Dermis blood vessel endothelial cell (primary cell): ENCODE measurements at places on chromosomes 7 and 10. TPM values are rescaled to one million over a fixed set of nuclear protein-coding genes. Genes with fewer than 3 reads are reported as not detected.

Gene EIF3B
- 250 and 320 TPM in 2 replicates for total RNA-seq

Gene EN2
- total RNA-seq, result not detected in 2 replicates

Gene VIPR2
- total RNA-seq, result not detected in 2 replicates

- DNase-seq, result no peak
These were observed 342.8 kb downstream of the DNAJB6 start for GRCh38 chr7:157679607-157680006.

Gene CYP3A7
- total RNA-seq, result not detected in 2 replicates

GRCh38 chr10:83849150-83849549, 290.2 kb upstream of the GHITM start:
- no peak for DNase-seq

DNA sequence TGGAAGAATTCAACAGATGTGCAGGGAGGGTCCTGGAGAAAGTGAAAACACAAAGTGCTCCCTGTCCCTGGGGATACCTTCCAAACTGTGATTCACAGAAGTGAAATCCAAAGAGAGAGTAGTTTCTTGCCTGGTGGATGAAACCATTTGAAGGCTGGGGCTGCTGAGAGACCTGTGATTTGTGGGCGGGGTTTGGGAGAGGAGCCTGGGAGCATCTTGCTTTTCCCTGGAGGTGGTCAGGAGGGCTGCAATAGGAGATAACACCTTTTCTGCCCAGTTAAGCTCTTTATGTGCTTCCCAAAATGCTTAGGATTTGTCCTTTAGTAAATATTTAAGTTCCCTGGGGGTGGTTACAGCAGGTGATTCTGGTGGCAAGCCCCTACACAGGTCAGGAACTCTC, 105.3 kb upstream of the TPK1 start:
- DNase-seq, result no peak

DNA sequence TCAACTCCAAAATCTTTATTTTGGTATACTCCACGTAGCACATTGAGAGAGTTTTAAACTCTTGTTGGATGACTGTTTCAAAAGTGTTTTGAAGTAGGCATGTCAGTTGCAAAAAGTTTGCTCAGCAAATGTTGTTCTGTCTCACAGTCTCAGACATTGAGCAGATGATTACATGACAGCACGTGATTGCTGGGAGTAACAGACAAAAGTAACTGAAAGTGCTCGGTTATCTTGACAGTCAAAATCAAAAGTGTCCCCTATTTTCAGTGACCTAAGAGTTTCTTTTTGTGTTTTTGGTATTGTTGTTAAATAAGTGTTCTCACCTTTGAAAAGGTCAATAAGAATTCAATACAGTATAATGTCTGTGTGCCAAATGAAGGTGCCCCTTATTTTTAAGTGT, 84.3 kb downstream of the CFTR start:
- DNase-seq, result no peak

DNA sequence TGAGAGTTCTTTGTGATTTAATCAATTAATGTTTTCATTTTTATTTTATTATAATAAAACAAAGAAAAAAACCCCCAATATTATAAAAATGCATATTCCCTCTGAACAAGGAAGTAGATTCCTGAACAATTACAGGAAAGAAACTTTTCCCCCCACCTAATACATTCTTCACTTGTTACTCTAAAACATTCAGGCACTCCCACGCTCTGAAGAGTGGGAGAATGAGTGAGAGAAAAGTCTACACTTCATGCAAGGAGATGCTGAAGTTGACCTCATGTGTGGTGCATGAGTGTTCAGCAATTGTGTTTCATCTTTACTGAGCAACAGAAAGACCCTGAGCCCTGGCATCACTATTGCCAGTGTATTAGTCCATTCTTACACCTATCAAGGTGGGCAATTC, 244.2 kb upstream of the IGFBP3 start:
- DNase-seq, result no peak

- DNase-seq, result no peak
These were observed 29.8 kb downstream of the NPY start for GRCh38 chr7:24313777-24314176.

Gene ARID5B
- total RNA-seq, result 14.0 and 16.1 TPM in 2 replicates

- peak; percentile 37 for DNase-seq
These were observed 20.0 kb downstream of the SMKR1 start for GRCh38 chr7:129522088-129522970.

GRCh38 chr7:88928276-88928675, 132.7 kb upstream of the TEX47 start:
- no peak for DNase-seq

Gene STEAP1B
- 24.5 and 33.4 TPM in 2 replicates for total RNA-seq

- peak; percentile 13 for DNase-seq
These were observed 832 bp downstream of the XRCC2 start for GRCh38 chr7:152674860-152675758.

GRCh38 chr7:2012981-2013380, 219.8 kb downstream of the MAD1L1 start:
- DNase-seq, result no peak

GRCh38 chr7:81819861-81820260, 50.0 kb upstream of the HGF start:
- DNase-seq, result no peak

DNA sequence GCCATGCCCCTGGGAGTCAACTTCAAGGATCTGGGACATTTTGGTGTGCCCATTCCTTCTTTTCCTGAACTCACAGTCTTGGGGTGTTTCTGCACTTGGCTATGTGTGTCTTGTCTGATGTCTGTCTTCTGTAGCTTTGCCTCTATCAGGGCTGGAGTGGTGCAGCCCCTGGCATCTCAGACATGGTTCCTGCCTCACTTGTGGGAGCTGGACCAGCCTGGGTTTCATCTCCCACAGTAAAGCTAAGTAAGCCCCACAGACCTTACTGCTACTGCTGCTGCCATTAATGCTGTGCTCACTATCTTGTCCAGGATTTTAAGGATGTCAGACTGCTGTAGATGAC, 59.0 kb downstream of the ADCYAP1R1 start:
- no peak for DNase-seq
